Suprapubic skin (tissue), 4 donors: ENCODE measurements at places on chromosomes 16 and 17. TPM values are rescaled to one million over a fixed set of nuclear protein-coding genes. Genes with fewer than 3 reads are reported as not detected.

DNA sequence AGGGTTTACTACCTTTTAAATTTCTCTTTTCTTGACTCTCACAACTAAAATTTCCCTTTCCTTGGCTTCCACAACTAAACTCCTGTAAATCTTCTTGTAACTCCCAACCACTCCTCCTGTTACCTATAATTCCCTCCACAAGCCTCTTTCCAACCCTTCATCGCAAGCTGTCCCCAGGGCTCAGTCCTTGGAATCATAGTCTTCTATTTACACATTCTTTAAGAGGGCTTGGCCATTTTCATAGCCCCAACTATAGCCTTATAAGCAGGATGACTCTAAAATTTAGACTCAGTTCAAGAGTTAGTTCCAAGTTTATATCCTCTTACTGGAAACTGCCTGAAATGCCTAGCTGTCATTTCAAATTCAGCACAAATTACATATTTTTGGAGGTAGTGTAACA, 23.9 kb downstream of the GLG1 start:
- peaks cover 6% of the 10 kb centered on the region for H3K4me1 ChIP-seq
- no peak for DNase-seq
- H3K27me3 ChIP-seq = no peaks in the 10 kb centered on the region
- H3K4me3 ChIP-seq = no peak overlapping the region

GRCh38 chr16:29877266-29877961, 14.4 kb upstream of the CDIPT start:
- H3K36me3 ChIP-seq = no peaks in the 10 kb centered on the region
- H3K4me1 ChIP-seq = peaks cover 13% of the 10 kb centered on the region
- peaks cover 37% of the 10 kb centered on the region for H3K27me3 ChIP-seq
- DNase-seq = no peak
- H3K4me3 ChIP-seq = no peak overlapping the region

- H3K36me3 ChIP-seq = peaks cover 96% of the 10 kb centered on the region
- DNase-seq = no peak
- H3K27me3 ChIP-seq = no peaks in the 10 kb centered on the region
- H3K4me3 ChIP-seq = no peak overlapping the region
- H3K4me1 ChIP-seq = peaks cover 6% of the 10 kb centered on the region
Measured at GRCh38 chr17:4548061-4548461, 7.1 kb downstream of the MYBBP1A start.

DNA sequence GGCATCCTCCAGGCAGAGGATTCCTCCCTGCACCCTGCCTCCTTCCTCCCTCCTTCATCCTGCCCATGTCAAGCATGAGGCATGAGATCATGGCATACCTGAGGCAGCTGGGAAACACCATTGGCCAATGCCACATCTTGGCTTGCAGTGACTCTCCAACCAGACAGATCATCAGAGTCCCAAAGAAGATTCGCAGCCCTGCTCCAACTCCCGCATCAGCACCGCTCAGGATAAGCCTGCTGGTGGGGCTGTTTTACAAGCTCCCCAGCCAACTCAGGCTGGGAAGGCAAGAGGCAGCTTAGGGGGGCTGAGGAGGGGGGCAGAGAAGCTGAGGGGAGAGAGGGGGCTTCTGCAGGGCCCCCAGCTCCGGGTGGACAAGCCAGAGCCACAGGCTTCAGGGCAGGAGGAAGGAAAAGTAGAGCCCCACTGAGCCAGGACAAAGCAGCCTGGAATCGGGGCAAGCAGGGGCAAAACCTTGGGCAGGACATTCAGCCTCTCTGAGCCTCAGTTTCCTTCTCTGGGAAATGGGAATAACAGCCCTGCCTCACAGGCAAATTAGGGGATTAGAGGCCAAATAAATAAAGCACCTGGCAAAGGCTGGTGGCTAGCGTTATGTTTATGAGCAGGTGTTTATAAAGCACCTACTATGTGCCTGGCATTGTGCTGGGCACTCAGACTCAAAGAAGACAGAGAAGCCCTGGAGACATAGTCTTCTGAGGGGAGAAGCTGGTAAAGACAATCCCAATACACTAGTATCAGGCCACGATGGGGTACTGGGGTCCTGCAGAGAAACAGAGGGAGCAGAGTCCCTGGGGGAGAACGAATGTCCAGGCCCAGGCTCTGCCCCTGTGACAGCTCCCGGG, 88.1 kb downstream of the GOSR1 start:
- no peak overlapping the region for H3K4me3 ChIP-seq
- H3K27me3 ChIP-seq = peaks cover 19% of the 10 kb centered on the region
- no peak overlapping the region for H3K27ac ChIP-seq
- no peak for DNase-seq
- H3K4me1 ChIP-seq = no peaks in the 10 kb centered on the region

DNA sequence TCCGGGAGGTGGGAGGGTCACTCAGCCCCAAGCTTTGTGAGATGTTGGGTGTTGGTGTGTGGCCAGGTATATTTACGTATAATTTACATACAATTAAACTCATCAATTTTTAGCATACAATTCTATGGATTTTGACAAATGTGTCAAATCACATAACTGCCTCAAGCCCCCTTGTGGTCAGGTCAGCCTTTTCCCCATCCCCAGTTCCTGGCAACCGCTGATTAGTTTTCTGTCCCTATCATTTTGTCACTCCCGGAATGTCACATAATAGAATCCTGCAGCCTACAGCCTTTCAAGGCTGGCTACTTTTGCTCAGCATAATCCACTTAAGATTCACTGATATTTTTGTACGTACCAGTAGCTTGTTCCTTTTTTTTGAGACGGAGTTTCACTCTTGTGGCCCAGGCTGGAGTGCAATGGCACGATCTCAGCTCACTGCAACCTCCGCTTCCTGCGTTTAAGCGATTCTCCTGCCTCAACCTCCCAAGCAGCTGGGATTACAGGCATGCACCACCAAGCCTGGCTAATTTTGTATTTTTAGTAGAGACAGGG, 19.3 kb upstream of the RAI1 start:
- H3K4me3 ChIP-seq = no peak overlapping the region
- no peaks in the 10 kb centered on the region for H3K27me3 ChIP-seq
- no peak for DNase-seq
- no peaks in the 10 kb centered on the region for H3K36me3 ChIP-seq

DNA sequence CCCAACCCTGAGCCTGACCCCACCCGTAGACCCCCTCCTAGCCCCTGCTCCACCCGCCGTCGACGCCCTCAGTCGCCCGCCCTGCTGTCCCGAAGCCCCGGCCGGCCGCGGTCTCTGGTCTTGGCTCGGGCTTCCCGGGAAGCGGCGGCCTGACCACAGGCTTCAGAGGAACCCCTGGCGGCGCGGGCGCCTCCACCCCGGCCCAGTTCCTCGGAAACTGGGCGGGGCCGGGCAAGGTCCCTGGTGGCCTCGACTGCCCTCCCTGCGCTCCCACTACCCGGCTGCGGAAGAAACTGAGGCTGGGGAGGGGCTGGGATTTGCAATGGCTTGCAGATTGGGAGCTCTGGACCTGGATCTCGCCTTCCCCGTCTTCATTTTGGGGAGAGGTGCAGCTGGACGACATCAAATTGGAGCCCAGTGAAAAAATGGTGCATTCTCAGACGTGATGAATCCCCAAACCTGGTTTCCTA, 692 bp upstream of the SOCS1 start:
- peak overlapping the region; percentile 96 for H3K27ac ChIP-seq
- H3K4me3 ChIP-seq = peak overlapping the region; percentile 89
- DNase-seq = peak; percentile 81
- no peaks in the 10 kb centered on the region for H3K27me3 ChIP-seq
- no peaks in the 10 kb centered on the region for H3K36me3 ChIP-seq
- peaks cover 51% of the 10 kb centered on the region for H3K4me1 ChIP-seq

DNA sequence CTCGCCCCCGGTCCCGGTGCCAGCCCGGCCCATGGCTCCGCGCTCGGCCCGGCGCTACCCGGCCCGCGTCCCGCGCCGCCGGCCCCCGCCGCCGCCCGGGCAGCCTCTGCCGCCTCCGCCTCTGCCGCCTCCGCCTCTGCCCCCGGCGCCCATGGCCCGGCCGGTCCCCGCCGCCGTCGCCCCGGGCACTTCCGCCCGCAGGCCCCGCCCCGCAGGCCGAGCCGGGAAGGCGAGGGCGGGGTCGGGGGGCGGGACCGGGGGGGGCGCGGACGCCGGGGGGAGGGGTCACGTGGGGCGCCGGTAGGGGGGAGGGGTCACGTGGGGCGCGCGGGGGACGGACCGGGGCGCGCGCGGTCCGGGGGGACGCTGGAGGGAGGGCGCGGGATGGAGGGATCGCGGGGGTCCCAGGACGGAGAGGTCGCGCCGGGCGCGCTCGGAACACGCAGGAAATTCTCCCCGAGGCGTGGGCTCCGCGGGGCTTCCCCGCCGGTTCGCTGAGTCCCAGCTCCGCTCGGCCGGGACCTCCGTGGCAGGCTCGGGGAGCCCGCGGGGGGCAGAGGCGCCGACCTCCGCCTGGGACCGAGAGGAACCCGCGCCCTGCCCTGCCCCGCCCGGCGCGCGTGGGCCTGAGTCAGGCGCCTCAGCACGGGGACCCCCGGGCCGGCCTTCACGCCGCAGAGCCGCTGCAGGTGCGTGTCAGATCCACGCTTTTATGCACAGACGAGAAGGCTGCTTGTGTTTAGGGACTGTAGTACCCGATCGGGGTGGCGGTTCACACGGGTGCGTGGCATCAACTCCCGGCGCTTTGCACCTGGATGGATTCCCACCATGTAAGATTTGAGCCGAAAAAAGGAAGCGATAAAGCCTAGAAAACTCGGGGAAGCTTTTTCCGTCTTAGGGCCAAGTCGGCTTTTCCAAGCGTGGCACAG, at the start of gene PGAP6:
Gene PGAP6, minus strand, starts transcription at position 190 of the 929 bp plus-strand sequence. Its CDS starts 157 bp downstream, at position 33.
- peaks cover 48% of the 10 kb centered on the region for H3K4me1 ChIP-seq
- H3K4me3 ChIP-seq = peak within 1 kb of the TSS; percentile 94
- peaks cover 6% of the 10 kb centered on the region for H3K36me3 ChIP-seq
- DNase-seq = no peak
- H3K27me3 ChIP-seq = no peaks in the 10 kb centered on the region

GRCh38 chr17:7056386-7056785, 12.5 kb upstream of the SLC16A11 start:
- H3K27me3 ChIP-seq = no peaks in the 10 kb centered on the region
- no peaks in the 10 kb centered on the region for H3K36me3 ChIP-seq
- peaks cover 6% of the 10 kb centered on the region for H3K4me1 ChIP-seq

GRCh38 chr16:80946481-80946880, 60.2 kb downstream of the CMC2 start:
- no peaks in the 10 kb centered on the region for H3K27me3 ChIP-seq
- H3K4me3 ChIP-seq = no peak overlapping the region
- no peaks in the 10 kb centered on the region for H3K4me1 ChIP-seq
- no peaks in the 10 kb centered on the region for H3K36me3 ChIP-seq
- H3K27ac ChIP-seq = peak overlapping the region; percentile 13

DNA sequence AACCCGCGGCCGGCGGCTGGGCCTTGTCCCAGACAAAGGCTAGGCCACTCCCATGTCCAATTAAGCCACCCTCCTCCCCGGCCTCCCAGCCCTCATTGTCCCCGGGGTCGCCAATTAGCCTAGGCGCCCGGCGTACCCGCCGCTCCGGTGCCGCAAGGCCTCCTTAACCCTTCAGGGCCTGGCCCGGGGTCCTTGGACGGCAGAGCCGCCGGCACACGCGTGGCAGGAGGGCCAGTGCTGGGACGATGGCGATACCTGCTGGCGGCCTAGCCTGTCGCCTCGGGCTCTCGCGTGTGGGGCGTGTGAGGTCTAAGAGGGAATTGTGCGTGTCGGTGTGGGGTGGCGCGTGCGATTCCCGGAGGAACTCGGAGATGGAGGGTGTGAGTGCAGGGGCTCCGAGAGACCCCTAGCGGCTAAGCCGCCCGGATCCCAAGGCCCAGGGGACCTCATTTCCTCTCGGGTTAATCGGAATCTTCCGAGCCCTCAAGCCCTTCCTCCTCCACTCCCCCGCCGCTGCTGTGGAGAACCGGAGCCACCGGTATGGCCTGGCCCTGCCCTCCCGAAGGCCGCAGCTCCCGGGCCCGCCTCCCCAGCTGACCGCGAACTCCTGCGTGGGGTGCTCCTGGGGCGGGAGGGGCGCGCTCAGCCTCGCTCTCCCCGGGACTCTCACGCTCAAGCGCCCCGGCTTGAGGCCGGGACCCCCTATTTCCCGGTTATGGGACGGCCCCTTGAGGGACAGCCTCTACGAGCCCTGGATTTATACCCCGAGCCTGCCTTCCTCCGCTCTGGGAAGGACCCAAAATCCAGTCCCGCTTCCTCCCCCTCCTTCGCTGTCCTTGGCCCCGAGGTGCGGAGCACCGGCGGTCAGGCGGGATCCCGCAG, 11.9 kb downstream of the TBX2 start:
- H3K36me3 ChIP-seq = no peaks in the 10 kb centered on the region
- peak overlapping the region; percentile 54 for H3K4me3 ChIP-seq
- DNase-seq = peak; percentile 82
- H3K27ac ChIP-seq = peak overlapping the region; percentile 75

DNA sequence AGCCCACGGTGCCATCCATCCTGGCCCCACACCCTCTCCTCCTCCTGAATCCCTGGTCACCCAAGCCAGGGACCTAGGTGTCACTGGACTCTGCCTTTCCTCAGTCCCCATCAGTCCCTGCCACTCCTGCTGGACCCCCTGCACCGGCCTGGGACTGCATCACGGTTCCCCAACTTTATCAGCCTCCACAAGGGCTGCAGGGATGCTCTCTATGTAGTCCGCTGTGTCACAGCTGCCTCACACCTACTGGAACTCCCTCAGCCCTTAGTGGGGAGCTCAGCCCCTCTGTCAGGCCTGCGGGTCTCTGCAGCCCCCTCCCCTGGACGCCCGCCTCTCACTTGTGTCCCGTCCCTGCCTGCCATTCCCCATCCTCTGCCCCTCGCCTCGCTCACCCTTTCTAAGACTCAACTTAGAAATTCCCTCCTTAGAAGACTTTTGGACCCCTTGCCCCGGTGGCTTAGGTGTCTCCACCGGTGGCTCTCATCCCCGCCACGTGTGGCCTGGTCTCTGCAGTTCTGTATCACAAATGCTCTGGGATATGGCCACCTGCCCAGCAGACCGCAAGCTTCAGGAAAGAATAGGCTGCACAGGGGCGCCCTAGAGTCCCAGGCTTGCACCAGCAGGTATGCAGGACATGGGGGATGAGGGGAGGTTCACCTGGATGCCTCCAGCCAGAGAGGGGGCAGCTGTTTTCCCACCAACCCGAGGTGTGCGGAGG, 62.9 kb downstream of the PRMT7 start:
- peaks cover 12% of the 10 kb centered on the region for H3K4me1 ChIP-seq
- DNase-seq = no peak
- no peak overlapping the region for H3K27ac ChIP-seq
- H3K27me3 ChIP-seq = no peaks in the 10 kb centered on the region
- no peak overlapping the region for H3K4me3 ChIP-seq

GRCh38 chr17:18314059-18314730, 599 bp downstream of the TOP3A start:
- no peak for DNase-seq
- H3K36me3 ChIP-seq = peaks cover 19% of the 10 kb centered on the region
- peak overlapping the region; percentile 96 for H3K27ac ChIP-seq
- peaks cover 63% of the 10 kb centered on the region for H3K4me1 ChIP-seq
- H3K27me3 ChIP-seq = no peaks in the 10 kb centered on the region

Gene SMPD3
- total RNA-seq = 48.6 TPM

Gene CMTM1
- total RNA-seq = 1.6 TPM

Gene MRPS23
- 15.2 TPM for total RNA-seq
